ENCODE measurements at places on chromosomes 2 and 18. TPM values are rescaled to one million over a fixed set of nuclear protein-coding genes. Genes with fewer than 3 reads are reported as not detected.

GPR17 gene
- not detected for total RNA-seq

ARHGAP28 gene
- 4.8 TPM for total RNA-seq

ASB3 gene
- total RNA-seq, result 9.7 TPM

CCDC74B gene
- total RNA-seq, result 0.47 TPM

GRCh38 chr2:233419602-233420391 lies 65.5 kb downstream of the DGKD start:
- DNase-seq, result no peak

- DNase-seq, result no peak
Measured at GRCh38 chr2:165814473-165814872, 20.4 kb upstream of the GALNT3 start.

DNA sequence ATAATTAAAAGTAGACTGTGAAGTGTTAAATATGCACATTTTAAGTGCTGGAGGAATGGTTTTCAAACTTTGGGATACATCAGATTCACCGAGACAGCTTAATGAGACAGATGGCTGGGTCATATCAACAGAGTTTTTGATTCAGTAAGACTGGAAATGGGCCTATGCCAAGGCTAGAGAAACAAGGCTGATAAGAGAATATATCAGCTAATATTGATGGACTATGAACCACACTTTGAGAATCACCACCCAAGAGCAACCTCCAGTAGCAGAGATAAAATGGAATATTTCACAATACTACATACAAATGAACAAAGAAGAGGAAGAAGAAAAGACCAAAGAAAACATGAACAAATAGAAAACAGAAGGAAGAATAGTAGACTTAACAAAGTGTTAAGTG lies 450.2 kb upstream of the KLHL29 start:
- no peak for DNase-seq

GRCh38 chr2:69036926-69037325 lies 23.9 kb downstream of the ANTXR1 start:
- DNase-seq, result no peak

GRCh38 chr18:8556424-8556823 lies 52.8 kb upstream of the RAB12 start:
- DNase-seq, result no peak

GRCh38 chr2:26179446-26179913 lies 6.6 kb downstream of the GAREM2 start:
- no peak for DNase-seq

DNA sequence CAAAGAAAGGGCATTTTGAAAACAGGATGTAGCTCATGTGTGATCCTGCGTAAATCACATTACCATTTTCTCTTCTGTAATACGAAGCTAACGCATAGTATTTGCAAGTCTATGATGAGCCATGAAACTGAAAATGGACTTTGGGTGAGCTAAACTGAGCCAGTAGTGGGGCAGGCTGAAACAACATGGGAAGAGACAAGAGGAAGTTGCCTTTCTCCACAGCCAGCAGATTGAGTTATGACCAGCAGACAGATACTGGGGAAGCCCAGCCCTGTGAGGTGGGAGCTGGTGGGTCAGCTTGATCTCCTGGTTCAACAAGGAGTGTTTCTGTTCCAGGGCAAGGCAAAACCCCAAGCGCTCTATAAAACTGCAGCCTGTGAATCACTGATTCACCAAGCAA lies 11.8 kb downstream of the CYRIA start:
- DNase-seq, result no peak

DNA sequence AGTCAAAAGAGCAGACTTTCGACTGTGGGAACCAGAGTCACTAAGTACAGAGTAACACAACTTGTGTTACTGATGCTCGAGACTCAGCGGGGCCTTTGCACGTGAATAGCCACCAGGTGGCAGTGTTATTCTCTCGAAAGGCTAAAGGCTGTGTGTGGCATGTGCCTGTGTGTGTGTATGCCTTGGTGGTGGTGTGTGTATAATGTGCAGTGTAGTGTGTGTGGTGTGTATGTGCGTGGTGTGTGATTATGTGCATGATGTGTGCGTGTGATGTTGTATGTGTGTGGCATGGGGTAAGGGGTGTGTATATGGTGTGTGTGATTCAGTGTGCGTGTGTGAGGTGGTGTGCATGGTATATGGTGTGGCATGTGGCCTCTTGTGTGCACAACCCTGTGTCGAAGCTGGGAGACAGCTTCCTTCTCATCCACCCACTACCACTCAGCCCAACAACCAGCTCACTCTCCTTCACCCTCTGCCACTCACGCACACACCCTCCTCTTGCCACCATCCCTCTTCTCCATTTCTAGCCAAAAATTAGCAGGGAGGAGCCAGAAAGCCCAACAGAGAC lies 83.0 kb upstream of the ZNF532 start:
- DNase-seq, result peak; percentile 62

DNA sequence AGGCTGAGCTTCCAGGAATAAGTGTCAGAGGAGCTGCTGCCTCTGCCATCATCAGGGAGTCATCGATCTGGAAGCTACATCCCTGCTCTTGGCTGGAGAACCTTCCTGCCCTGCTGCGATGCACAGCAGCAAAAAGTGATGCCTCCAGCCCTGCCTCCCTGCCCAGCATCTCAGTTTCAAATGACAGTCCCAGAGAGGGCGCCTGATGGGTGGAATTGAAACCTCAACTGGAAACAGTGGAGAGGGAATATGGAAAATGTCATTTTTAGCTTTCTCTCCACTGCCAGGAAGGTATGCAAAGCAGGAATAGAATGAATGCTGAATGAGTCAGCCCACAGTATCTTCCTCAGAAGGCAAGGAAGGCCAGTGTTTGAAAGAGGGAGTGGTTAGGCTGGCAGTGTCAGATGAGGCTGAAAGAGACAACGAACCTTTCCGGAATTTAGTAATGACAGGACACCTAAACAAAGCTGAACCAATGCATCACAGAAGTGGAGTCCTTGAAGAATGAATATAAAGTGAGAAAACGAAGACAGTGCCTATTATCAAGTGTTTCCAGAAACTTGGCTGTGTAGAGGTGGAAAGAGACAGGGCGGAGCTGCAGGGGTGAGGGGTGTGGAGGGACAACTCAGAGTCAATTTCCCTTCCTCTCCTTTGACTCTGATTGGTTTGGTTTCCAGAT lies 153.9 kb upstream of the NDUFV2 start:
- DNase-seq, result no peak

DNA sequence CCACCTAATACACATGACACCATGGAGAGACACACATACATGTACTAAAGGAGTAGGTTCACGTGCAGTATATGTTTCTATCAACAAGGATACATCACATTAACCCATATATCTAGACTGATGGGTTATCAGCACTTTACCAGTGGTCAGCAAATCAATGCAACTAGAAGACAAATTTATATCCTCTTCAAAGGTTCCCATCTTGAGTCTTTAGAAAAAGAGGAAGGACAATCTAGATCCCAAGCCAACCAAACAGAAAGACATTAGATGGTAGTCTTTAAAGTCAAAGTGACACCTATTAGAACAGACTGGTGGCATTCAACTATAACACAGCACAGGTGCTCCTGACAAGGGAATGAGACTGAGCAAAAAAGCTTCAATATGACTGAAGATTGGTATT lies 13.8 kb upstream of the SERTAD2 start:
- no peak for DNase-seq

DNA sequence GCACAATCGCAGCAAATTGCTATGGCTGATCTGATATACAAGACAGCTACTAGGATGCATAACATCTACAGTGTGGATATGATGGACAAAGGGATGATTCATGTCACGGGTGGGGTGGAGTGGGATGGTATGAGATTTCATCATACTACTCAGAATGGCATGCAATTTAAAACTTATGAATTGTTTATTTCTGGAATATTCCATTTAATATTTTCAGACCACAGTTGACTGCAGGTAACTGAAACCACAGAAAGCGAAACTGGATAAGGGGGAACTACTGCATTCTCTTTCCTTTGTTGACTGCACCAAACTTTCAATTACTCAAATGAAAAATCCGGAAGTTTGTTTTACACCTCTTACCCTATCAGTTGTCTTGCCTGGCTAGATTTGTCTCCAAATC lies 94.4 kb upstream of the NEUROD1 start:
- DNase-seq, result no peak

DNA sequence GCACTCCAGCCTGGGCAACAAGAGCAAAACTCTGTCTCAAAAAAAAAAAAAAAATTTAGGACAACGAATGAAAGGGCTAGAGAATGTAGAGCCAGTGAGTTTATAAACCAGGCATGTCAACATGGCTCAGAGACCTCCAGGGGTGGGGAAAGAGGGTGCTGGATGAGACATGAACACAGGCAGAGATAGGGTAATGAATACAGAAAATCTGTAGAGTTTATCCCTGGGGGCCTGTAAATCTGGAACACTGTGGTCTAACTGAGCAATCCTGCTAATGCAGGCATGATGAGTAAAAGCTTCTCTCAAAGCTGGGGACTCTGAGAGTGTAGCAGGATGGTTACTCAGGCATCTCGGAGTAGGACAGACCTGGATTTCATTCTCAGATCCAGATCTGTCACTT lies 59.2 kb upstream of the IGFBP2 start:
- DNase-seq, result no peak

- no peak for DNase-seq
Measured at GRCh38 chr18:79397830-79398761, 2.4 kb downstream of the NFATC1 start.

DNA sequence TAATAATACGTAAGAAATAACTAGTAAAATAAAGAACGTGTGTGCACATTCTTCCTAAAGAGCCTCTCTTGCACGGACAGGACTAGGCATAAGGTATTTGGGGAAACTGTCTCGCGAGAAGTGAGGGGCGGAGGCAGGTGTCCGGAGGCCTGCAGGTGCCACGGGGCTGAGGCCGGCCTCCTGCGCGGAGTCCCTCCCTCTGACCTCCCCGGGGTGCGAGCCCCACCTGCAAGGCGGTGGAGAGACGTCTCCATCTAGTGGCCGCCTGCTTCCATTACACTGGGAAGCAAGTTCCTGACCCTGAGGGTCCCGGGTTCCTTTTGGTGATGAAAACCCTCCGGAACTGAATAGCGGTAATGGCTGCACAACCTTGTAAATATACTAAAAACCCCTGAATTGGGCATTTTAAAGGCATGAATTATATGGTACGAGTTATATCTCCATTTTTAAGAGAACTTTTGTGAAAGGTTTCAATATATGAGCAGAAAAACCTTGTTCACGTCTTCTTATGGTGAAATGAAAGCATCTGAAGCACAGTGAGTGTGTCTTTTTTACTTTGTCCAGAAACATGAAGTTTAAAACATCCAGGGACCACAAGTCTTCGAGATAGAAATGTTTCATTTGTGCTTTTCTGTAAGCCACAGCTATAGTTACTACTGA lies 35.5 kb upstream of the CTDP1 start:
- DNase-seq, result peak; percentile 54

DNA sequence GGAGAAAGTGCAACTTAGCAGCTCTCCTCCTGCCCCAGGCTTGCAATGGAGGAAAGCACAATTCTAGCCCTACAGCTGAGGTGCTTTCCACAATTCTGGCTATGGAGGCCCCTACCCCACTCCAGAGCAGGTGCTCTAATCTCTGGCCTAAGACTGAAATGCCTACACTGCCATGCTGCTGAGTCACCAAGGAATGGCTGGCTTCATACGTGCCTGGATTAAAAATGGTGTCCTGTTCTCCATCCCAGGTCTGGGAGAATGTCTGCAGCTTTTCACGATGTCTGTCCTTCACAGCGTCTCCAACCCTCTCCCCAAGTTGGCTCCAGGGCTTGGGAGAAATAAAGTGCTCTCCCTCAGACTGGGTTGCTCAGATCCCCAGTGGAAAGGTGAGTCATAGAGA lies 48.5 kb downstream of the MBOAT2 start:
- no peak for DNase-seq

All from heart right ventricle (tissue), 16 donors.